ENCODE measurements at places on chromosomes 11 and 22.

- no peak for DNase-seq
Measured at GRCh38 chr11:120565466-120566155, 54.1 kb downstream of the GRIK4 start.

- no peak for DNase-seq
Measured at GRCh38 chr22:22167791-22168189, 76.8 kb upstream of the VPREB1 start.

DNA sequence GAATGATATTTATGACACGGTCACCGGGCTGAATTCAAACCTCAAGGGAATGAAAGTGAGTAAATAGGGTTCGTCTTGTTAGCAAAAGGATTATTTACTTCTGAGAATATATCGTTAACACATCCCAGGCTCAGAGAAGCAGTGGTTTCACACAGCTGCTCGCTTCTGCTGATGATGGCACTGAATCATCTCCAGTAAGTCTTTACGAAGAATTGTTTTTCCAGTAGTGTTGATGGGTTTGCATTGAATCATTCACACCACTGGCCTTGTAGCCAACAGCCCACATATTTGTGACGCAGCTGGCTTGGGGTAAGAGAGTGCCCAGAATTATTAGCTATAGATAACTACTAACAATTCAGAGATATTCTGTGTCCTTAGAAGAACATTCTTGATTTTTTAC lies 236.3 kb downstream of the CADM1 start:
- no peak for DNase-seq

GRCh38 chr22:28252539-28252938 lies 333.5 kb upstream of the PITPNB start:
- DNase-seq: no peak

DNA sequence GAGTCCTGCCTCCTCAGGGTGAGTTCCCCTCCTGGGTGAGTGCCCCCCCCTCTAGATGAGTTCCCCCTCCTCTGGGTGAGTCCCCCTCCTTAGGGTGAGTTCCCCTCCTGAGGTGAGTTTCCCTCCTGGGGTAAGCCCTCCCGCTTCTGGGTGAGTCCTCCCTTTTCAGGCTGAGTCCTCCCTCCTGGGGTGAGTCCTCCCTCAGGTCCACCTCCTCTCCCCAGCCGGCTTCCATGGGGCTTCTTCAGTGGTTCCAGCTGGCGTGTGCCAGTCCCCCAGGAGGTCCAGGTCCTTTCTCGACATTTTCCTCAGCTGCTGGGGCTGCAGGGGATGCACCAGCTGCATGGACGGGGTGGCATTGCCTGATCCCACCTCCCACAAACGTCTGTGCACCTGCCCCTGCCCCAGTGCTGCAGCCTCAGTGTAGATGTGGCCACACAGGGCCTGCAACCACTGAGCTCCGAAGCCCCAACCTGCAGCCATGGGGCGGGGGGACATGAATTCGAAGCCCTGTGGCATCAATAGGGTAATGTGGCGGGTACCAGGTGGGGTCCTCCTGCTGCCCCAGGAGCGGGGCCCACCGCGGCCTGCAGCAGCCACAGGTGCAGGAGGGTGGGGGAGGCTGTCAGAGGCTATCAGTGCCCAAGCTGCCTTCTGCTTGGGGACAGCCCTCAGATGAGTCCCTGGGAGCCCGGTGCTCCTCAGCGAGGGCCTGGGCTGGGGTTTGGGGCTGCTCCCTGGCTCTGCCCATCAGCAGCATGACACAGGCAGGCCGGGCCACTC lies 101.3 kb upstream of the FGF3 start:
- no peak for DNase-seq

DNA sequence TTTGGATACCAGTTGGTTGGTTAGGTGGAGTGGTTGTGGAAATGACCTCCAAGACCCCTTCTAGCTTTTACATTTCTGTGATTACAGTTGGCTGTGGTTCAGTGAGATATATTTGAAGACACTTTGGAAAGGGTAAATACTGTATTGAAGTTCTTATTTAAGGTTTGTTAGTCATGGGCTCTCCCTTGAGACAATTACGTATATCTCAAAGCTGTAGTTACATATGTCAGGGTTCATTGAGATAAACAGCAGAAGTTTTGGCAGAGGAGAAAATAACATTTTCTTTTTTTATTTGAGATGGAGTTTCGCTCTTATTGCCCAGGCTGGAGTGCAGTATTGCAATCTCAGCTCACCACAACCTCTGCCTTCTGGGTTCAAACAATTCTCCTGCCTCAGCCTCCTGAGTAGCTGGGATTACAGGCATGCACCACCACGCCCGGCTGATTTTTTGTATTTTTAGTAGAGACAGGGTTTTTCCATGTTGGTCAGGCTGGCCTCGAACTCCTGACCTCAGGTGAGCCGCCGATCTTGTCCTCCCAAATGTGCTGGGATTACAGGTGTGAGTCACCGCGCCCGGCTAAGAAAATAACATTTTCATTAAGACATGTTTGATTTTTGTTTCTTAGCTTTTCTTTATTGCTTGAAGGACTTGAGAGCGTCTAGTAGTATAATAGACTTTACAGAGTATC lies 1.9 kb downstream of the RNF121 start:
- DNase-seq: no peak

- DNase-seq: no peak
Measured at GRCh38 chr11:118988280-118988679, 9.7 kb upstream of the CENATAC start.

GRCh38 chr11:36364551-36365325 lies 68.7 kb downstream of the PRR5L start:
- no peak for DNase-seq

DNA sequence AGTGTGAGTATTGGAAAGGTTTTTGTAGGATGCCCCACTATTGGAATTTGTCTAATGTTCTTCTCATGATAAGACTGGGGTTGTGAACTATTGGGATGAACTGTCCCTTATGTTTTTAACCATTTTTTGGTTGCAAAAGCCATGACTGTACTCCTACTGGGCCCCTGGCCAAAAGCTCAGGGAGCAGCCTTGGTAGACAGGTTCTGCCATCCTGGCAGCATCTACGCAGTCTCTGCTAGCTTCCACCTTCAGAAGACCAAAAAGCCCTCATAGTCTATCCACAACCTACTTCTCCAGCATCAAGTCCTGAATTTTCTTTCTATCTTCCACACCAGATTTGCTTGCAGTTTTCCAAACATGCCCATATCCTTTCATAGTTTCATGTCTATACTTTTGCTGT lies 211.8 kb downstream of the TENM4 start:
- DNase-seq: no peak

- no peak for DNase-seq
Measured at GRCh38 chr11:8732324-8732670, 49.7 kb downstream of the RPL27A start.

DNA sequence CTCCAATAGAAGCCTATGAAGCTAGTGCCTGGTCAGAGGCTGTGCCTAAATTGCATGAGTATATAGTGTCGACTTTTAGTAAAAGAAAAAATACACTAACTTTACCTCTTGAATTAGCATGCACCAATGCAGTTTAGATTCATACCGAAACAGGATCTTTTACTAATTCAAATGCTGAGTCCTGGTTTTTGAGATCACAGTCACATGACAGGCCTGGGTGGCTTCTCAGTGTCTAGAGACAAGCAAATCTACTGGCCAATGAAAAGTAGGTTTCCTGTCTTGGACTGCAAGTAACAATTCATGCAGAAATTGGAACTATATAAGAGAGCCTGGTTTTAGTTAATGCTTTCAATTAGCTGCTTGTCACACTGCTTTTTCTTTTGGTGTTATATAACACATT lies 7.2 kb downstream of the ARHGEF12 start:
- no peak for DNase-seq

- DNase-seq: no peak
Measured at GRCh38 chr22:39384750-39385480, 14.7 kb upstream of the TAB1 start.

GRCh38 chr11:122584670-122585069 lies 70.9 kb upstream of the UBASH3B start:
- DNase-seq: no peak

DNA sequence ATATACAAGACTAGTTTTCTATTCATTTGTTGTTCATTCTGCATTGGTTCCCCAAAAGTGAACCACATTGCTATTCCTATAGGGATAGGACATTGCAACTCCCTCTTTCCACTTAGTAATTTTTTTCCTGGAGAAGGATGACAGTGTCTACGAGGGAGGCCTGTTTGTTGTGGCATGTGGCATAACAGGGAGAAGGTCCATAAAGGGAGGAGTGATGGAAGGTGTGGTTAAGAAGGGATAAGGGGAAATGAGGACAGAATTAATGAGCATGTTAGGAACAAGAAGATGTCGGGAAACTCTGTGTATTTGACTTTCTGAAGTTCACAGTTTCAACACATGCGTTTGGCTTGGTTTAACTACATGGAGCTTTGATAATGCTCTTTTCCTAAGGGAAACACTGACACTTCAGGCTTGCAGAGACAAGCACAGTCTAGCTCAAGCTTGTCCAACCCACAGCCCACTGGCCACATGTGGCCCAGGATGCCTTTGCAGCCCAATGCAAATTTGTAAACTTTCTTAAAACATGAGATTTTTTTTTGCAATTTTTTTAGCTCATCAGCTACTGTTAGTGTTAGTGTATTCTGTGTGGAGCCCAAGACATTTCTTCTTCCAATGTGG lies 149.7 kb downstream of the TRPC6 start:
- no peak for DNase-seq

DNA sequence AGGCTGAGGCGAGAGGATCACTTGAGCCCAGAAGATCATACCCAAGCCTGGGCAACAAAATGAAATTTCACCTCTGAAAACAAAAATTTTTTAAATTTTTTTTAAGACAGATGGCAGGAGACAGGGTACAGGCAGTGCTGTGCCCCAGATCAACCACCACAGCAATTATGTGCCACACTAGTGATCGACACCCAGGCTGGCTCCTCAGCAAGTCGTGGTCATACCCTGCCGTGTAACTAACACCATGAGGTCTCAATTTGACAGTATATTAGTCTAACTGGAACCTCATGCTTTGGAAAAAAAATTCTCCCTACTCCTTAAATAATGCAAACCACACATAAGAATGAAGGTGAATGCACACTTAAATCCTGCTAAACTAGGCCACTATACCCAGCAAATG lies 8.3 kb downstream of the SF3A1 start:
- DNase-seq: no peak

DNA sequence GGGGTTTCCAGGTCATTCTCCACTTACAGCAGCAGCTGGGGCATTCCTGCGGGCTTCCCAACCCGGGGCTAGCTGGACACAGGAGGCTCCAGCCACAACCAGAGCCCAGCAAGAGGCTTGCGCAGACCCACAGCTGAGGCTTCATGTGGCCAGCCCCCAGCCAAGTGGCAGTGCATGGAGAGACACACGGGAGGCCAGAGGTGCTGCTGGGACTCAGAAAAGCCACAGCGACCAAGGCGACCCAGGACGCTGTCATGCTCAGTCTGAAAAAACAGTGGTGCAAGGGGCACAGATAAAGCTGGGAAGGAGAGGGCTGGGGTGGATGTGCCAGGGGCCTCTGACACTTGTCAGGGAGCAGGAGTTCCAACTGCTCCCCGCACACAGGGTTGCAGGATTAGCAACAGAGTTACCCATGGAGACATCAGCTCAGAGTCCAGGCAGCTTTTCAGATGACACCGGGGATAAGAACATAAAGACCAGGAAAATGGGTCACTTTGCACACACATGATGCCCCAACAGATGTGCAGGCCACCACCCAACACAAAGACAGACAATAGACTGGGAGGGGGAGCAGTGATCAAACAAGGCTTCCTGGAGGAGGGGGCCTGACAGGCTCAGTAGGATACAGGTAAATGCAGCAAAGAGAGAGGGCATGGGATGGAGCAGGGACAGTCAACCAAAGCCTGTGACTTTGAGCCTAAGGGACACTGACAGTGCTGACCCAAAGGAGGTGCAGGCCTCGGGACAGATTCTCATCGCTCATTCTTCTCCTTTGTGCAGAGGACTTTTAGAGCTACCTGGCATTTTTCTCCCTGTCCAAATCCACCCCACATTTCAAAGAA lies 6.9 kb upstream of the NEAT1 start:
- DNase-seq: no peak

- no peak for DNase-seq
Measured at GRCh38 chr11:65915101-65915820, 3.6 kb downstream of the C11orf68 start.

GRCh38 chr22:21445437-21446127 lies 21.6 kb upstream of the TMEM191C start:
- DNase-seq: peak; percentile 6

GRCh38 chr11:57240757-57241156 lies 3.7 kb upstream of the APLNR start:
- DNase-seq: no peak

- no peak for DNase-seq
Measured at GRCh38 chr11:61905067-61905696, 12.2 kb downstream of the RAB3IL1 start.

DNA sequence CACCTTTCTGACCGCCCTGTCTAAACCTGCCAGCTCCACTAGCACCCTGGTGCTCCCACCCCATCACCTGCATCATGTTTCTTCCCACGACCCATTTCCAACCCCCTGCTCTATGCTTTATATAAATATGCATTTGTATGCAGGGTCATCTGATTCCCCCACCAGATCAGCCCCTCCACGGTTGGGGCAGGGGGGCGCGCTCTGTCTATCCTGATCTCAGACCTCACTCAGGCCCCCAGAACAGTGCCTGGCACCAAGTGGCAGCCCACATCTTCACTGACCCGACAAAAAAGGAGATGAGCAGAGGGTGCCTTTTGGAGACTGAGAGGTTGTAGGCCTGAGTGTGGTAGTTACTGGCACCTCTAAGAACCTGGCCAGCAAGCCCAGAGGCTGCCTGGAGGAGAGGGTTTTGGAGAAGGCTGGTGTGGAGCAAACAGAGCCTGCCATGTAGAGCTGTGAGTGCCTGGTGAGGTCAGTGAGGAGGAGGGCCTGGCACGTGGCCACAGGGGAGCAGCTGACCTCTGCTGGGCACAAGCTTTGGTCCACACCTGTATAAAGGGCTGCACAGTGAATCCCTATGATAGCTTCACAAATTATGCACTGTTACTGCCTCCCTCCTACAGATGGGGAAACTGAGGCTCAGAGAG lies 86.3 kb upstream of the RTL6 start:
- no peak for DNase-seq

GRCh38 chr11:37748641-37749040 lies 1150.6 kb upstream of the RAG2 start:
- no peak for DNase-seq

DNA sequence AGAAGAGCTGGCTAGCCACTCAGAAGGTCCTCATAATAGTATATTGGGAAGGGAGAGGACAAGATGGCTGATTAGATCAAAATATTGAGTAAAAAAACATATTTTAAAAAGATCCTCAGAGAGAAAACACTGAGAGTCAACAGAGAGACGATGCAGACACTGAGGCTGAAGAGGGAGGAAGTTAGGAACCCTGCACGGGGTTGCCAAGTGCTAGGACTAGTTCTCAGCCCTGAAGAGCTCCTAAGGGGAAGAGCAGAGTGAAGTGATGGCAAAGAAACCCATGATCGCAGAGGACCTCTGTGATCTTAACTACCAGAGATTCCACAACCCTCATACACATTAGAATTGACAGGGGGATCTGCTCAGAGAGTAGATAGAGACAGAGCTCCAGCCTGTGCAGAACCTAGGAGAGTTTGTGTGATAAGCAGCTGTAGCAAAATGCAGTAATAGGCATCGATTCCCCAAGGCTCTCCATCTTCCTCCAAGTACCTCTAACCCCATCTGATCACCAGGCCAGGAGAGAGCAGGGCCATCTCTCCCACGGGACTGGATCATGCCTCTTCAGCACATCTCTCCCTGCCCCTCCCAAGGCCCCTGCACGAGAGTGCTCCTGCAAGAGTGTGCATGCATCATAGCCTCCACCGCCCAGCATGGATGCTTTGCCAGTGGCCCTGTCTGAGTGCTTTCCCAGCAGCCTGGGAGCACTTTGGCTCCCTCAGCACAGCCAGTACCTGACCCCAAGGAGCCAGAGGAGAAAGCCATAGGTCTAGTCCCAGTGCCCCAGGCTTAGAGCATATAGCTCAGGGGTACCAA lies 41.2 kb upstream of the ARL14EP start:
- DNase-seq: peak; percentile 21

- no peak for DNase-seq
Measured at GRCh38 chr11:118652681-118653181, 26.7 kb downstream of the TREH start.

All from activated CD8-positive, alpha-beta T cell treated with anti-CD3 and anti-CD28 coated beads, Interleukin-2, amount 10 ng/mL, durations not matched to agents 7 days and 5 days (primary cell).